Omental fat pad (tissue), 4 donors: ENCODE measurements at places on chromosomes 12 and 14. TPM values are rescaled to one million over a fixed set of nuclear protein-coding genes. Genes with fewer than 3 reads are reported as not detected.

ZCCHC8 gene
- total RNA-seq = 22.8 TPM

MAP4K5 gene
- 161 TPM for total RNA-seq

AQP6 gene
- 0.56 TPM for total RNA-seq

FOXG1 gene
- not detected for total RNA-seq

DNA sequence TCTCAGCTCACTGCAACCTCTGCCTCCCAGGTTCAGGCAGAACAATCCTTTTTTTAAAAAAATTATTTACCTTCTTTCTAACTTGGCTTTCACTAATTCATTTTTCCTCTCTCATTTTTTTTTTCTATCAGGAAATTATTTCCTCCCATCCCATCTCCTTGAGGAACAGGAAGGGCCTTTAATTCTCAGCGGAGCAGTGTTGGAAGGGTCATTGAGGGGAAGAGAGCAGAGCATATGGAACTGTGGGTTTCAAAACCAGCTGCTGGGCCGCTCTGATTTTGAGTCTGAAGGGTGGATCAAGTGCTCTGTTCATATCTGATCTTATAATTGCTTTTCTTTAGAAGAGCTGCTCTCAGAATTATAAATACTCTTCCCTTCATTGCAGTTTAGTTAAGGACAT, 29.0 kb downstream of the NUBPL start:
- no peak for DNase-seq

DNA sequence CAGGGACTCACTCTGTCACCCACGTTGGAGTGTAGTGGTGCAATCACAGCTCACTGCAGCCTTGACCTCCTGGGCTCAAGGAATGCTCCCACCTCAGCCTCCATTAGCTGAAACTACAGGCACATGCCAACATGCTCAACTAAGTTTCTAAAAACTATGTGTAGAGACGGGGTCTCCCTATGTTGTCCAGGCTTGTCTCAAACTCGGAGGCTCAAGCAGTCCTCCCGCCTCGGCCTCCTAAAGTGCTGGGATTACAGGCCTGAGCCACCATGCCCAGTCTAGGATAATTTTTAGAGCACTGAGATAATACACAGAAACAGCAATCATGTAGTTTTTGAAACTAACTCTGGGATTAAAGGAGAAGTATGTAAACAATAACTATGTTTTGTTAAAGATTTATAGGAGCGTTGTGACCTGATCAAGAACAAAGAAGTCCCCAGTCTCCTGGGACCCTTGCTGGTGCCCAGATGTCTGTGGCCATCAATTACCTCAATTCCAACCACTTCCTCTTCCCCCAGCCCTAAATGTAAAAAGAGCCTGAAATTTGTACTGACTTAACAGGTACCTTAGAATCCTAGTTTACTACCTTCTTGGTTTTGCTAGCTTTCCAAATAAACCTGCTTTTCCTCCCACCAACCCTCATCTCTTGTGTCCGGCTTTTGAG, 28.9 kb upstream of the EGLN3 start:
- DNase-seq = no peak

PLD4 gene
- total RNA-seq = under 0.01 TPM

DNA sequence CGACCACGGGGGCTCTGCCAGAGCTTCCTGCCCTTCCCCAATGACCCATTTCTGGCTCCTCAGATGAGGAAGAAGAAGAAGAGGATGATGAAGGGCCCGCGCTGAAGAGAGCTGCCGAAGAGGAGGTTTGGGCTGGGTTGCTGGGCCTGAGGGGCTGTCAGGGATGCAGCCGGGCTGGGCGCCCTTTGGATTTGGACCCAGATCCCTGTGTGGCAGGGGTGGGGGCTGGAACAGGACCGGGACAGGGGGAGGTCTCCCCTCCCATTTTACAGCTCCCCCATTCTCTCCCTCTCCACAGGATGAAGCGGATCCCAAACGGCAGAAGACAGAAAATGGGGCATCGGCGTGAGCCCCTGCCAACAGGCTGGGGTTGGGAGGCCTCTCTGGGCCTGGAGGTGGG, 2.2 kb upstream of the LAG3 start:
- no peak for DNase-seq

OTUB2 gene
- 1.7 TPM for total RNA-seq

CLEC14A gene
- 32.5 TPM for total RNA-seq

SOAT2 gene
- total RNA-seq = not detected

MAP1LC3B2 gene
- total RNA-seq = not detected

- no peak for DNase-seq
These were observed 7.7 kb downstream of the CAPS2 start for GRCh38 chr12:75322464-75322863.

FSCB gene
- not detected for total RNA-seq

PSMD9 gene
- total RNA-seq = 65.8 TPM

- no peak for DNase-seq
These were observed 39.4 kb upstream of the ANO4 start for GRCh38 chr12:100755186-100755585.

DNA sequence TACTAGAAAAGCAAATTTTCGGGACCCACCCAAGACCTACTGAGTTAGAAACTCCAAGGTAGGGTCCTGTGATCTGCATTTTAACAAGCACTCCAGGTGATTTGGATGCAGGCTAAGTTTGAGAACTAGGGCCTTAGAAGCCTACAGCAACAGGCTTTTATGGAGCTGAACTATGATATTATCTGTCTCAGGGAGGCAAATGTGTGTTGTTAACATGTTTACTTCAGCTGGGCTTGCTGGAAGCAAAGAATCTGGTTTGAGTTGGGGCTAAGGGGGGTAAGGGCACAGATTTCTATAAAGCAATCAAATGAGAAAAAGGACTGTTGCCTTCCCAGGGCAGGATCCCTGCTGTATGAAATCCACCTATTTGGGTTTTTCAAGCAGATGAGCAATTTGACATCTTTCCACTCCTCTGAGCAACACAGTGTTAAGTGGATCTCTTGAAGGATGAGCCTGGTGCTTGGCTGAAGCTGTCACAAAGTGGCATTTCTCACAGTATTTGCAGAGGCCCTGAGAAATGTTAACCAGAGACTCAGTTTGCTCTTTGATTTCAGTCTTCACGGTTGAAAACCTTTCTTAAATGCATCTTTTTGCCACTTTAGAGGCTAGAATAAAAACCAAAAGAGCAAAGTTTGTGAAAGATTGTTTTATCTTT, 36.2 kb upstream of the SOCS2 start:
- no peak for DNase-seq

CFAP251 gene
- 6.7 TPM for total RNA-seq
